IMR-90 (cell line): ENCODE measurements at places on chromosomes 2 and 18.
A peak's percentile ranks its signal among the peaks of the same experiment; 100 is the strongest.

- DNase-seq: no peak
These were observed 9.1 kb downstream of the CAB39 start for GRCh38 chr2:230721712-230722111.

DNA sequence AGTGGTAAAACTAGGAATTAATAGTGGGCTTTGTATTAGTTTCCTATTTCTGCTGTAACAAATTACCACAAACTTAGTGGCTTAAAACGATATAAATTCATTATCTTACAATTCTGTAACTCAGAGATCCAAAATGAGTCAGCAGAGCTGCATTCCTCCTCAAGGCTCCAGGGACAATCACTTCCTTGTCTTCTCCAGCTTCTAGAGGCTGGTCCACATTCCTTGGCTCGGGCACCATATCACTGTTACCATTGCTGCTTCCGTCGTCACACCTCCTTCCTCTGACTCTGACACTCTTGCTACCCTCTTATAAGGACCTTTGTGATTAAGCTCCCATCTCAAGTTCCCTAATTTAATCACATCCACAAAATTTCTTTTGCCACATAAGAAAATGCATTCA lies 567.8 kb upstream of the KLHL29 start:
- no peak for DNase-seq

GRCh38 chr2:146241023-146241422 lies 1603.8 kb upstream of the ACVR2A start:
- no peak for DNase-seq

GRCh38 chr2:121771976-121772742 lies 16.7 kb downstream of the TSN start:
- DNase-seq: peak; percentile 32

DNA sequence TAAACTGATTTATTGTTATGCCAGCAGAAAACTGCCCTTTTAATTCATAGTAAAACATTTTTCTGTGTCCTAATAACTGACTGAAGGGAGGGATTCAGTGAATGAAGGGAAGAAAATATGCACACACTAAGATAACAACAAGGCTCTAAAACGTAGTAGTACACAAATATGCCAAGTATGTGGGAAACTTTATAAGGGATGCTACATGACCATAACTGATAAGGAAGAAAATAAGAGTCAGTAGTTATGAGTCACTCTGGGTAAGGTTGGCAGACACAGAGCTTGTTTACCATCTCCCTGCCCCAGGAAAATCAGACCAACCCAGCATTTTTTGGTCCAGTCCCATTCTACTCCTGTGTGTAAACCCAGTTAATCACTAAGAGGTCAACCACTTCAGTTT lies 124.2 kb downstream of the RPRM start:
- no peak for DNase-seq

- no peak for DNase-seq
These were observed 68.1 kb downstream of the DNER start for GRCh38 chr2:229646186-229646723.

- DNase-seq: no peak
These were observed 499.7 kb upstream of the KLHL29 start for GRCh38 chr2:22885245-22885644.

DNA sequence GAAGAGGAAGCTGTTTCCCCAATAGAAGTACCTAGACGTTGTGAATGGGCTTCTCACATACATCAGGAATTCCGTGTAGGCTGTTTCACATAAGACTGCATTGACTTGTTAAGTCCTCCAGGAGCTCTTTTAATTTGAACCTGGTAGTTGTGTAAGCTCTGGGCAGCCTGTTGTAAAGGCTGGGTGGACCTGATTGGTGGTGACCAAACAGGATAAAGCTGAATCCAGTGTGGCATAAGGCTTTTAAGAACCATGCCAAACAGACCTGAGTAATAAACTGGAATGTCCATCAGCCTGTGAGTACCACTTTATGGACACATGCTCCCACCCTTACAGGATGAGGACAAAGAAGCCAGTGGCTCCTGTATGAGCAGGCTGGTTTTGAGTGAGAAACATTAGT lies 24.1 kb downstream of the RMND5A start:
- DNase-seq: no peak

GRCh38 chr2:224764565-224765236 lies 48.5 kb upstream of the CCDC195 start:
- no peak for DNase-seq

DNA sequence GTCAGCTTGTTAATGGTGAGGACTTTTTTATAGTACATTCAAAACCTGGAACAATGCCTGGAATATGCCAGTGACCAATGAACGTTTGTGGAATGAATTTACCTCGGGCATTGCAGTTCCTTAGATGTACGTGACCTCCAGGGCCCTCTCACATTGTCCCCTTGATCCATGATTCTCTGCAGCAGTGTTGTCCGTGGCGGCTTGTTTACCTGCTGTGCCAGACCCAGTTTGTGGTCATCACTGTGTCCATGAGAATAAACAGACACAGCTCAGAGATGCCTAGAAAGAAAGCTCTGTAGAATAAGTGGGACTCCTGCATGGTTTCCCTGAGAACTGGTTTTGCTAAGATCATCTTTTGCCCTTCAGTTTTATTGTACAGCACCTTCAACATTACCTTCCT lies 1132.2 kb downstream of the DPP10 start:
- no peak for DNase-seq

- DNase-seq: peak; percentile 25
These were observed 11.8 kb downstream of the NDUFA10 start for GRCh38 chr2:240013343-240013742.

DNA sequence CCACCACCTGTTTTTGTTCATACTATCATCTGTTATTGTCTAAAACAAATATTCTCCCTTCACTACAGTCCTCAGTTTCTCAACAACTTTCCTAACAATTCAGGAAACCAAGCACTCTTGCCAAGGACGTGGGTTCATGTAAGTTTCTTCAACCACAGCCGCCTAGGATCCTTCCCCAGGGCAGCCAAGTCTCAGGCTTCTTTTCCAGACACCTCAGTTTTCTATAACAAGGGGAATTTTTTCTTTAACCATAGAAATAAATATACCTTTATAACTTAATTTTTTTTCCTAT lies 39.4 kb upstream of the AGPS start:
- peak; percentile 34 for DNase-seq

- no peak for DNase-seq
These were observed 17.5 kb downstream of the SMAD2 start for GRCh38 chr18:47912794-47913585.

DNA sequence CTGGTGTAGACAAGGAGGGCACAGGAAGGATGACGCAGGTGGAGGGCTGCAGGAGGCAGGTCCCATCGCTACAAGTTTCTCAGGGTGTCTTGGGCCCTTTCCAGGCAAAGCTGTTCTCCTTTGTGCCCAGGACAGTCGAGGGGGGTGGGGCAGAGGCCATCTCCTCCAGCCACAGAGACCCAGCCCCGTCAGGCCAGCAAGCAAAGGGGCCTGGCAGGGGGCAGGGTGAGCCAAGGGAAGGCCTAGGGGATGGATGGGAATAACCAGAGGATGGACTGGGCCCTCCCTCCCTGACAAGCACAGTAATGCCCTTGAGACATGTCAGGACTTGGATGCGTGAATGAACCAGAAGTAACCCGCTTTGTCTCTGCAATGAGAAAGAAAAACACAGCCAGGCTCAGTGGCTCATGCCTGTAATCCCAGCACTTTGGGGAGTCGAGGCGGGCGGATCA lies 6.3 kb downstream of the TCF23 start:
- DNase-seq: no peak

- DNase-seq: no peak
These were observed 360.4 kb downstream of the ZNF516 start for GRCh38 chr18:76134628-76135027.

DNA sequence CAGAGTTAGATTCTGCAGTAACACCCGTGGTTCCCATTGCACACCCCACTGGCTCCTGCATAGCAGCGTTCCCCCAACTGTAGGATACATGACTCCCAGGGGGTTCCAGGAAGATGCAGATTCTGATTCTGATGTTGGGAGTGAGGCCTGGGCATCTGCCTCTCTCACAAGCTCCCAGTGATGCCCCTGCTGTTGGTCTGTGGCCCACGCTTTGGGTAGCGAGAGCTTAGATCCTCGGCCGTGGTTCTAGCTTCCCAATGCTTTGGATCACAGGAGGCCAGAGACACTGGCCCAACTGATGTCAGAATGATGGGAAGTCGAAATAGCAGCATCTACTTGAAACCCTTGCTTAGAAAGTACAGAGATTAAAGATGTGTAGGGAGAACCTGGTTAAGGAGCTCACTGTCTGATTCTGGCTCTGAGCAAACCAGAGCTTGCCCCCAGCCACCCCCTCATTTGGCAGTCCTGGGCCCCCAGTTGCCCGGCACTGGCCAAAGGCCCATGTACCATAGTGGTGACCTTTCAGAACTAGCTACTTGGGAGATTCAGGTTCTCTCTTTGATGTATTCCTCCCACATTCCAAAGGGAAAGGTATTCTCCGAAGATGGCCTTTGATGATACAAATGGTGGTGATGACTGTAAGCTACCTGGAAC lies 197.5 kb downstream of the FAM210A start:
- DNase-seq: no peak

DNA sequence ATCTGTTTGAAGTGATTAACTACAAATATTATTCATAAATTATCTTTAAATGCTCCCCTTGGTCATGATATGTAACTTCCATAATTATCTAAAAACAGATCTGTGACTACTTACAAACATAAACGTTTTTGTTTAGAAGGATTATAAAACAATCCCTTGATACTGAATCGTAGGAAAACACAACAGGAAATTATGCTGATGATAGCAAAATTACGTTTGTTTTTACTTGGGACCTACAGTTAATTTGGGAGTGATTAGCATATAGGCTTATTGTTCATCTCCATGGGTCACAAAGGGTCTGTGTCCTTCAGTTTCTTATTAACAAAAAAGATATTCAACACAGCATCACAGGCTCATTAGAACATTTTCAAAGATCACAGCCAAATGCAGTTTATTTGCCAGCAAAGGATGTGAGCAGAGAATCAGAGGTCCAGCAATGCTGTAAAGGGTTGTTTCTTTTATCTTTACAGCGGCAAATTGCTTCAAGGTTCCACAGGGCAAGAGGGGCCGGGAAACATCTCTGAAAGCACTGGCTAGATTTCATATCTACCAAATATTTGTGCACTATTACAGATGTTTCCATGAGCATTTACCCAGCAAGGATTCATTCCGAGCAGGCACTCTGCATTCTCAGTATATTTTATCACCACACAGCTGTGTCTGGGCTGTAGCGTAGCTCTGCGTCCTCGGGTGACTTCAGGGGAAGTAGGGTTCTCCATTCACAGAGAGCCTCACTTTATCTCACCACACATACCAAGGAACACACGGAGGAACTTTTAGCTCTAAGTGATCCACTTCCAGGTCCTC lies 4.1 kb downstream of the CCDC195 start:
- peak; percentile 2 for DNase-seq

GRCh38 chr2:8376603-8377410 lies 305.0 kb upstream of the ID2 start:
- DNase-seq: no peak

DNA sequence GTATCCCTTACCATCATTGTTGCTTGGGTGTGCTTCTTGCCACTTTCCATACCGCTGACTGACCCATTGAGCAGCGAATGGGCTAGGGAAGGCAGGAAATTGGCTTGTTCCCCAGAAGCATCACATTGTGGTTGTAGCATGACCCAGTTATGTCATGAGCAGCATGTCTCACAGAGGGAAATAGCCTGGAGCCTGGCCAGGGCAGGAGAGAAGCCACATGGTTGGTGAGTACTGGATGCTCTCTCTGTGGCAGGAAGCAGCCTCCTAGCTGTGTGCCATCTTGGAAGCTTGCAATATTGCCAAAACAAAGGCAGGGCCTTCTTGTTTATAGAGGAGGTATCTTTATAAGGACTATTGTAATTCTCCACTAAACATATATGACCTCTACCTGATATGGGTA lies 482.6 kb downstream of the PIK3C3 start:
- DNase-seq: no peak

DNA sequence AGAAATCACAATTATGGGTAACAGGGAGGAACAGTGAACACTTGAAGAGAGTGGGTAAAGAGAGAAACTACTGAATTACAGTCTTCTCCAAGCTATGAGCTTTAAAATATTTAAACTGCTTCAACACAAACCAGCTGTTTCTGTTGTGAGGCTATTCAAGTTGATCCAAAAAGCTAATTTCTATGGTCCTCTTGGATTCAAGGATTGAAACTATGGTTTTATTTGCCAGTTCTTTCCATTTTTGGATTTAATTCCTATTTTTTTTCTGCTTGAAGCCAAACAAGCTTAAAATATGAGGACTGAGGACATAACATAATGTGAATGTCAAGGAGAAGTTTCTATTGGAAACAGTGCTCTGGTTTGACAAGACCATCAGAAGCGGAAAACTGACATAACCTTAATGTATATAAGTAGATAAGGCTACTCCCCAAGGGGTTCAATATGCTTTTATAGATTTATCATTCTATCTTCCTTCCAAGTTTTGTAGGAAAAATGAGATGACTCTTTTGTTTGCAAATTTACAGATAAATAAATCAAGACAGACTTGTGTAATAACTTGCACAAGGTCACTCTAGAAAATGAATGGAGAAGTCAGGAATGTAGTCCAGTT lies 60.7 kb upstream of the AQP4 start:
- no peak for DNase-seq

- DNase-seq: no peak
These were observed 21.2 kb downstream of the TGIF1 start for GRCh38 chr18:3471141-3471648.

DNA sequence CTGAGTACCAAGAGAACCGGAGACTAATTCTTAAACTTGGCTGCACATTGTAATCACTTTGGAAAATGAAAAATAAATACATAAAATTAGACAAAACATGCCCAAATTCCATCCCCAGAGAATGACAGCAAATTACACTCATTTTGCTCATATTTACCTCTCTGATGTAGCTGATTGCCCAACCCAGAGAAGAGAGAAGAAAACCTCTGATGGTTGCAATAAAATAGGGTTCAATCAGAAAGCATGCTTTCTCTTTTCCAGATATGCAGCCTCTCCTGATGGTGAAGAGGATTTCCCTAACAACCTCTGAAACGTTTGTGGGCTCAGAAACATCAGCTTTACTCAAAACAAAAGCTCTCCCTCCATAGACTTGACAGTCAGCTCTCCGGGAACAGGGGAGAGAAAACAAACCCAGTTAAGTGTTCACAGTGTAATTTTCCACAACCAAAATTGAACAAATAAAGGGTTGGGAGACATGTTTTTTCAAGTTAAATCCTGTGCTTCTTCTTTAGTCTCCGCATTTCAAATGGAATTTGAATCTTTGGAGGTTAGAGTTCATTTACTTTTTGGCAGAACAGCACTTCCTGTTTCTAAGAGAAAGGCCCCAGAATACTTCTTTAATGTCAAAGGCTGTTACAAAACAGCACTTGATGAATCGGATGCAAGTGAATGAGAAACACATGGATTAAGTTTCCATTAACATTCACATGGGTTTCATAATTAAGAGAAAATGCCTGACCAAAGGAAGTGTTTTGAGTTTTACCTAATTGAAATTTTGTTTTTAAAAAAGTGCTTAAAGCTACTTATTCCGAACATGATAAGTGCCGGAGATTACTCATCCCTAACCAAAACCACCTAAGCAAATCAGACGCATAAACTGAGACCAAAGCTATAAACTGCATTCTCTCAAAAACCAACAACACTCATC lies 570.1 kb upstream of the SYT4 start:
- DNase-seq: peak; percentile 22

- no peak for DNase-seq
These were observed at the start of gene LRP2 for GRCh38 chr2:169362118-169362893. Gene LRP2, minus strand, starts transcription at chr2:169362534. Its CDS starts 135 bp downstream, at chr2:169362399.
